SK-N-SH treated with all-trans-retinoic acid at 6 μM for 48 hours (cell line): ENCODE measurements at places on chromosomes 5 and 9.
A peak's percentile ranks its signal among the peaks of the same experiment; 100 is the strongest.

DNA sequence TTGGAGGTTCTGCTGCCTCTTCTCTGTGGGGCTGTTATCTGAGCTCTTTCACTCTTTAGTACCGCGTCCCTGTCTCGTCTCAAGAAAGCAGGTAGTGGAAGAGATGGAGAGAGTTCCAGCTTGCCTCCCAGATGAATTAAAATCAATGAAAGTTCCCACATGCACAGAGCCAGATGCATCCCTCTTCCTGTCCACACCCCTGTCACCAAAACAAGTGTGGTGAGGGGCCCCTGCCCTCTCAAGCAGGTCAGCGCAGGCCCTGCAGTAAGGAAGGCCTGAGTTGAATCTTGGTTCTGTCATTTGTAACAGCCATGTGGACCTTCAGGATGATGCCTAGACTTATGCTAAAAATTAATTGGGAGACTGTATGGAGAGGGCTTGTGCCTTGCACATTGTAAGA, 26.9 kb downstream of the GALNT10 start:
- ATAC-seq = no peak

DNA sequence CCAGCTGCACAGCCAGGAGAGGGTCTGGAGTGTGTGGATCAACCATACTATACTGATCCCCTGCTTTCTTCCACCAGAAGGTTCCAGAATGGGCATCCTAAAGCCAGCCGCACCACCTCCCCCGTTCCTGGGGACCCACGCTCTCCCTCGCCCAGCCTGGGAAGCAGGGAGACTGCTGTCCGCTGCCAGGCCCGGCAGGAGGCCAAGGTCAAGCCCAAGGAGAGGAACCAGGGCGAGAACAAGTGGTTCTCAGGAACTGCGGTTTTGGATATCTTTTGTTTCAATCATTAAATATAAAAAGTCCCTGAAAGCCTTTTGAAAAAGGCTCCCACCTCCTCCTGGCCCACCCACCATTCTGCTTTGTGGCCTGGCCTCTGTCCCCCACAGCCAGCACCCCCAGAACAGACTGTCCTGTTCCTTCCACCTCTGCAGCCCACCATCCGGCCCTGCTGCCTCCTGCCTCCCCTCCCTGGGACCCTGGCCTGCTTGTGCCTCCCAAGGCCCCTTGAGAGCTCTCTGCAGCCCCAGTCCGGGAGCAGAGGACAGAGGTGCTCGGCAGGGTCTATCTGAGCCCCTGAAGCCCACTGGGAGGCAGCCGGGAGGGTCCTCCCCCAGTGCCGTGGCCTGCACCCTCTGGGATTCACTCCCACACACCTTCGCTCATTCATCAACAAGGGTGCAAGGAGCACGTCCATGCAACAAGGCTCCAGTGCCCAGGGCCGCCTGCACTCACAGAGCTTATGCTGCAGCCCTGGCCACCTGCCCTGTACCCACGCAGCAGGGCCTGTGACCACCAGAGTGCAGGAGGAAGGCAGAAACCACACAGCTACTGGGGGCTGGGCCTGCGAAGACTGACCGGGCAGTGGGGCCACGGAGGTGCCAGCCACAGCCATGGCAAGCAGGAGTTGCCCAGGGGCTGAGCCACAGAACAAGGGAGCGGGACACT, 614 bp upstream of the LCN6 start:
- no peak for ATAC-seq

DNA sequence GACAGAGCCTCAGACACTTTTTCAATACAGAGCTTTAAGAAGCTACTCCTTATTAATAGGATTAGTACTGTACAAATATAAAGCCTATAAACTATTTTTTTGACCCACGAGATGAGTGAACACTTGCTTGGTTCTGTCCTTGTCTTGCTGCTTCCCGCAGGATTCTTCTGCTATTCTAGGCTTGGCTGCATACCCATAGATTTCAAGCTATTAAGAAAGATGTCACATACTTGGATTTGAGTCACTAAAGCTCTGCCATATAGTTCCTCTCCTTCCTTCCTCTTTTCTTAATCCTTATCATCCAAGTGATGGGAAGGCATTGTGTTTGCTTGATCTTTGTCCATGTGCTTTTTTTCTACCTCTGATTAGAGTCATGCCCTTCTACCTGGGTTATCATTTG, 361.2 kb upstream of the TRPC7 start:
- no peak for ATAC-seq

DNA sequence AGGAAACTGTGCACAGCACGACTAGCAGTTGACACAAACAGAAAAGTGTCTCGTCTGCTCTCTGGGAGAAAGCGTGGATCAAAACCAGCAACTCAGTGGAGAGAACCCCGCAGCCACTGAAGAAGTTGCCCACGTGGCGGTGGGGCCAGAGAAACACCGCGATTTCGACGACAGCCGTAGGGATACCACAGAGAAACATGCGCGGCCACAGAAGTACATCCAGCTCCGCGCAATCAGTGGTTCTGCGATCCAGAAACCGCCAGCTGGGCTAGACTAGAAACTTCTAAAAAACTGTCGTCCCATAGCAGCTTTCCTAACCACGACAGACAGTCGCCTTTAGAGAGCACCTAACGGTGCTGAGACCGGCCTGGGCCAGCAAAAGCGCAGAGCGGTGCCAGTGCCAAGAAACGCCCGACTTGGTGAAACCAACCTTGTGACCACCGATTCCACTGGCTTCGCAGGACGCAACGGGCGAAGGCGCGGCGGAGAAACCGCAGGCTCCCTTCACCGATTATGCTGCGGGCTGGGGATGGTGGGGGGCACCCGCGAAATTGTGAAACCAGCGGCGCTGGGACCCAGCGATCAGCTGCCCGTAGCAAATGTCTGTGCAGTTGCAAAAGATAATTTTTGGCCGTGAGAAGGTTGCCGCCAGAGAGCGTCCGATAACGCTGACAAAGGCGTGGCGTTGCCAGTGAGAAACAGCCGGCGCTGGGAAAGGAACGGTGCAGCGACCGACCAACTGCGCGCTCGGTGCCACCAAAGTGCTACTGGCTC, 2.7 kb upstream of the ANXA2R start:
- ATAC-seq = peak; percentile 21

GRCh38 chr9:3936520-3937235, 363.2 kb downstream of the GLIS3 start:
- no peak; the same call in 2 of the 3 replicates for ATAC-seq

DNA sequence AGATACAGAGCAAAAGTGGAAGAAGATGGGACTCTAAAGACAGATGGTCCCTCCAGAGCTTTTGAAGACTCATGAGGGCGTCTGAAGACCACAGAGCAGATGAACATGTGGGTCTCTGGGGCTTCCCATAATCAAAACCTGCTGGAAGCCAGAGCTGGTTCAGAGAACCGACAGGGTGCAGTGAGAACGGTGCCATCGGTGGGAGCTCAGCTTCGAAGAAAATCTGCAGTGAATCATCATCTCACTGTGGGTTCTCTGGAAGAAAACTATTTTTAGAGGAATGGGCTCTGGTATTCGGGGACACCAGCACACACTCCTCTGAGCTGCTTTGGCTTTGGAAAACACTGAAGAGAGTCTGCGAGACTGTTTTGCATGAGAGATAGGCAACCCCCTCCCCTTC, 222.4 kb upstream of the PANK3 start:
- no peak for ATAC-seq

GRCh38 chr5:135150767-135151166, 116.7 kb upstream of the PITX1 start:
- no peak for ATAC-seq

GRCh38 chr5:85049020-85049419, 664.3 kb upstream of the EDIL3 start:
- ATAC-seq = peak; percentile 97

GRCh38 chr9:96216583-96216982, 85.4 kb downstream of the HSD17B3 start:
- ATAC-seq = no peak

DNA sequence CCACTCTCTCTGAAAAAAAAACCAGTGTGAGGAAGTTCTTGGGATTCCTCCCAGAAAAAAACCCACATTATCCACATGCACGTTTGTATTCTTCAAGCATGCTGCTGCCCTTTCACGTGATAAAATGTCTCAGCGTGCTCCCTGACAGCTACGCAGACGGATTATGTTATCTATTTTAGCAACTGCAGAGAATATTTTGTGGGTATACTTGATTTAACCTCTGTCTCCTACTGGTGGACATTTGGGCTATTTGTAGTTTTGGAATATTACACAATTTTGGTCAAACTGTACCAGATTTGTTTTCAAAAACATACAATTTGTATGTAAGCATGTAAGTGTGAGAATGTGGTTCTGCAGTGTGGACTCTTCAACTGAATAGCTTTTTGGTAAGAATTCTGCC, 10.7 kb downstream of the PRRC2B start:
- no peak for ATAC-seq

DNA sequence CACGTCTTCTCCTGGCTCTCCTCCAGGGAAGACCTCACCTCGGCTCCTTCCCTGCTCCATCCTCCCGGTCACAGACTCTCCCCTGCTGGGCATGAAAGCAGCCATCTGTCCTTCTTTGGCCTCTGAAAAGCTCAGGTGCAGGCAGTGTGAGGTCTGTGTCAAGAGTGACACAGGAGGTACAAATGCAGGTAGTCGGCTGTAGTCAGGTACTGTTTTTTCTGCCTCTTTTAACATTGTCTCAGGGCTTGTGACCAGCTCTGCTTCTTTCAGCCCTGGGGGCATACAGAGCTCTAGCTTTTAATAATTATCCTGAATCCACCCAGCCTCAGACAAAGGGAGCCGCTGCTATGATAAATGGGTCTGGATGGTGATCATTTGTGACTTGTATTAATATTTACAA, 46.4 kb downstream of the C5orf15 start:
- no peak for ATAC-seq

DNA sequence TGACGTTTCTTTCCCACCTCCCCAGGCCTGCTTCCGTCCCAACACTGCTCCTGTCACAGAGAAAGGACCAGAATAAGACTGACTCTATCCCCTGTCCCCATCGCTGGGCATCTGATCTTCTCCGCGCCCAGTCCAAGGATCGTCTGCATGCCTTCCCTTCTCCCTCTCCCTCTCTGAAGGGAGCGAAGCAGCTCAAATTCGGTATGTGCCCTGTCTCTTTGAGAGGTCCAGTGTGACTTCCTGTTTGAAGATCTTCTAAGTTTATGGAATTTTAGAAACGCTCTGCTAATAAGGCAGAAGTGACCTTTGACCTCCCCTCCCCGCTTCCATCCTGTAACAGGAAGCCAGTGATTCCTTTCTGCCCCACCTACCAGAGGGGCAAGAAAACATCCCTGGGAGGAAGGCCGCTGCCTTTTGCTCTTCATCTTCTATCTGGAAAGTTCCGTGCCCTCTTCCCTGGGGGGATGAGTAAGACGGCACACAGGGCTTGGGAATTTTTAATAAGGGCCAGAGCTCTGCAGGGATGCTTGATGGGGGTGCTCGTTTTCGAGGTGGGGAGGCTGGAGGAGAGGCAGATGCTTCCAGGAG, 40.7 kb upstream of the RNU6ATAC start:
- no peak for ATAC-seq

GRCh38 chr5:131810510-131811249, 13.9 kb upstream of the FNIP1 start:
- peak; percentile 72 for ATAC-seq
